Putamen (tissue), 1 donor: ENCODE measurements at places on chromosomes 11 and 22.
A peak's percentile ranks its signal among the peaks of the same experiment; 100 is the strongest.

GRCh38 chr22:43153899-43154298, 2.5 kb downstream of the TSPO start:
- no peak for DNase-seq

- no peak for DNase-seq
Observed at GRCh38 chr11:73194034-73194507, 24.0 kb upstream of the P2RY2 start.

GRCh38 chr11:17395978-17396377, 7.5 kb upstream of the KCNJ11 start:
- DNase-seq: no peak

DNA sequence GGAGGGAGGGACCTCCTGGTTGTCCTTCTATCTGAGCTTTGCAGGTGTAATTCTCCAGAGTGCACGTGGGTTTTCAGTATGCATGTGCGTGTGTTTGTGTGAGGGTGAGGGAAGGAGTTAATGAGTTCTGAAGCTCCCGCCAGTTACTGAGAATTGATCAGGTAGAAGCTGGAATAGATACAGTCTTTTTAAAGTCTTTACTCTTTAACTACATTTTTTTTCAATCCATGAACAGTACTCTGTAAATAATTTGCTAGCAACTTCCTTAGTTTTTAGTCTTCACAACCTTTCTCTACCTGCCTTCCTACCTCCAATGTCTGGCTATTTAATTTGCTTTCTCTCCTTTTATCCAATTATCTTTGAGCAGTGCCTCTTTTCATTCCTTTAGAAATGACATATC, 25.5 kb downstream of the ARHGAP42 start:
- no peak for DNase-seq

DNA sequence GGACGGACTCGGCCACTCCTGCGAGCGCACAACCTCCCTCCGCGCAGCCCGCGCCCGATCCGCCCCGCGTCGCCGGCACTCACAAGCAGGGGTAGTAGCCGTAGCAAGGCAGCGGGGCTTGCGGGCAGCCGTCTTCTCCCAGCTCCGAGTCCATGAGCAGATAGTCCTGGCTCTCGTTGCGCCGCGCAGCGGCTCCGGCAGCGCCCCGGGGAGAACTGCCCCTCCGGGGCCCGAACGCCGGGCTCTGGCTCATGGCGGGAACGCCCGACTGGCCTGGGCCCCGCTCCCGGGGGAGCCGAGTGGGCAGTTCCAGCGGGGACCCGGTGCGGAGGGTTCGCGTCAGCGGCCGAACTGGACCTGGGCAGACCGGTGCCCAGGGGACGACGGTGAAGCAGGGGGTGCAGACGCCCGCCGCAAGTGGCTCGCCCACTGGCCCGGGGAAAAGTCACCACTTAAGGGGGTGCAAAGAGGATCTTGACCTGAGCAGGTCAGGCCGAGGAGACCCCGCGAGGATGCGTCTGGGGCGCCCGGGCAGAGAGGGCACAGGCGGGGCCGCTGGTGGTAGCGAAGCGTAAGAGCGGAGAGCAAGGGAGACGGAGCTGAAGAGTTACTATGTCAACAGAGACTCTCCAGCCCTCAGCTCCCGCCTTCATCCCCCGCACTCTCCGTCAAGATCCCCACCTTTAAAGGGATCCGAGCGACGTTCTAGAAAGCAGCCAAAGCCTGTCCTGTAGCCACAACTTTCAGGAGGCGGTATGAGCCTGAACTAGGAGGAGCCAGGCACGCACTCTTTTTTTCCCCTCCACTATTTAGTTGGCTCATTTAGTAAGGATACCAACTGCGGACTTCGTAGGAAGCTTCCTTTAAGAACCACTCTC, at the start of gene TRPC6:
Gene TRPC6, minus strand, starts transcription at position 757 of the 878 bp plus-strand sequence. Its CDS starts 504 bp downstream, at position 253.
- no peak for DNase-seq

DNA sequence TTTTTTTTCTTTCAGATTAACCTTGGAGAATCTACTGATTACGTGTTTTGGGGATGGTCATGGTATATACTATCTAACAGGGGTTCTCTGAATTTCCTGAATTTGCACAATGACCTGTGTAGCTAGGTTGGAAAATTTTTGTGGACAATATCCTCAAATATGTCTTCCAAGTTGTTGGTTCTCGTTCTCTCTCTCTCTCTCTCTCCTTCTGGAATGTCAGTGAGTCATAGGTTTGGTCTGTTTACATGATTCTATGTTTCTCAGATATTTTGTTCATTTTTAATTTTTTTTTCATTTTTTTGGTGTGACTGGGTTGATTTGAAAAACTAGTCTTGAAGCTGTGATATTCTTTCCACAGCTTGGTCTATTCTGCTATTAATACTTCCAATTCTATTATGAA, 604.0 kb upstream of the ANO3 start:
- DNase-seq: no peak

DNA sequence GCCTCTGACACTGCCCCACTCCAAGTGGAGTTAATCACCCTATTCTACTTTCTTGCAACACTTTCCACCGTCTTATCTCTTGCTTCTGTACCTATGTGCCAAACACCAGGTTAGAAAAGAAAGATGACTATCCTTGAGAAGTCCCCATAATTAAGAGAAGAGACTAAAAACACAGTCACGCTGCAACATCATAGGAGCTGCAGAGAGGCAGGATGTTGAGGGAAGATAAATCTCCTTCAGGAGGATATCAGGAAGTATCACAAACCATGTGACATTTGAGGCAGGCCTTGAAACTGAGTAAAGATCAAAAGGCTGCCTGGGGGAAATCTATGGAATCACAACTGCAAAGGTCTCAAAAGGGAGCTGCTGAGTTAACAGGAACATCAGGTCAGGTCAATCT, 24.8 kb downstream of the GAB2 start:
- DNase-seq: no peak

DNA sequence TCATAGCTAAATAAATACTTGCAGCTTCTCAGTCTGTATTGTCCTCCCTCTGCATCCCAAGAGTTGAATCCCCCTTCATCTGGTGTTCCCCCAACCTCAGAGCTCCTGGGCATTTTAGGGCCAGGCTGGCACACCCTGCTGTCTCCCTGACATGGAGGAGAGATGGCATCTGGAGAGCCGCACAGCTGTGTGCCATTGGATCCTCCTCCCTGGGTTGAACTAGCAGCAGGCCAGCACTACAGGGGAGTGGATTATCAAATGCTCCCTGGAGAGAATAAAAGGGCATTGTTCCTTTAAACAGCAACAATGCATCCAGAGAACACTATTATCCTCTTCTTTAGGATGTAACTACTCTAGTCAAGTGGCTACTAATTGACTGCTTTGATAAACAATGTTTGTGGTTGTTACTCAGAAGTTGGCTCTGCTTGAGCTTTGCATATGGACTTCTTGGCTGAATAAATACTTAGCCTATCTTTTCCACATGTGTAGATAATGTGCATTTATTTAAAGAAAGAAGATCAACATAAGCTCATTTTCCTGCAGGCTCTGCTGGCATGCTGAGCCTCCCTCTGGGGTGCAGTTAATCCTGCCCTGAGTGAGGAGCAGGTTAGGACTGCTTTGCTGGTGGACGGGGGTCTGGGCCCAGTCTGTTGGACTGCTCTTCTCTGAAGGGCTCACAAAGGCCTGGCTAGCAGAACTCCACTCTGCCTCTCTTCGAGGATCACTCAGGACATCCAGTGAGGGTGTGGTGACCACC, 897.2 kb downstream of the TBC1D22A start:
- no peak for DNase-seq

GRCh38 chr22:40597526-40598430, 38.7 kb downstream of the MRTFA start:
- DNase-seq: peak; percentile 6

DNA sequence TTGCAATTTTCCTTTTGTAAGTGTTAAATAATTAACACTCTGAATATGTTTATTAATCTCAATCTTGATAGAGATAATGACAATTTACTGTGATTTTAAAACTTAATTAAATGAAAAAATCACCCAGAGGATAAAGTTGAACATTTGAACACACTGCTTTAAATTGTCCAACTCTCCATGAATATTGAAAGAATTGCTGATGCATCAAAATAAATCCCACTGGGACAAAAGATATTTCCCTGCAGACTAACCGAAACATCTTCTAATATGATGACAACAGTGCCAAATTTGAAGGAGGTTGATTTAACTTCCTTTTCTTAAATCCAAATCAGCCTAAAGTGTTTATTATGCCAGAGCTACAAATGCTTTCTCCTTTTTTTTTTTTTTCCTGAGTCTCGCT, 47.6 kb downstream of the F2 start:
- DNase-seq: no peak

DNA sequence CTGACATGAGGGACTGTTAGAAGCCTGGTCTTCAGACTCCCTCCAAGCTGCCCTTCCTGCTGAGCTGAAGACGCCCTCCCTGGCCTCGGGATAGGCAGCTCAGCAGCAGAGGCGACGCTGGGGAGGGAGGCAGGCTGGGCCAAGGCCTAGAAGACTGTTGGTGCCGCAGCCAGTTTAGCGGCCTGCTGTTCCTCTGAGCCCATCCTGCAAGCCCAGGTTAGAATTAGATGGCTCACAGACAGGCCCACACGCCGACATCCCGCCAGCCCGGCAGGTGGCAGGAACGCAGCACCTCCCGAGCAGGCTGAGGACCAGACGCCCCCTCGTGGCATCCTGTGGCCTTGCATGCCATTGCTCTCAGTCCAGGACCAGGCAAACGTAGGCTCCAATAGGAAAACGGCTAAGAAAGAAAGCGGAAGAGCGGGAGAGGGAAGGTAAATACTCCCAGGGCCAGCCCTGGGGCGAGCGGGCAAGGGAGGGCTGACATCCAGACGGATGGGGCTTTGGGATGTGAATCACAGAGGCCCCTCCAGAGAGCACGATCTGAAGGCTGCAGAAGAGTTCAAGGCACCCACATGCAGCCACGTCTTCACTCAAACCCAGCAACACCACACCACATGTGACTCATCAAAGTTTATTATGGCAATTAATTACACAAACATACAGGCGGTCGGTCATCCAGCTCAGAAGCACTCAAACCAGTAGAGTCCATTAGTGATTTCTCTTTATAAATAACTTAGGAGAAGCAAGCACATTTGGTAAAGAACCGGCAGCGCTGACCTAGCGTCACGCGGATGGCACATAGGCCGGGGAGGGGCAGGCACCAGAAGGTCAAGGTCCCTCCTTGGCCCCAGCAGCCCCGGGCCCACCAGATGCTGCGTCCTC, 27.6 kb downstream of the CD5 start:
- peak; percentile 75 for DNase-seq

DNA sequence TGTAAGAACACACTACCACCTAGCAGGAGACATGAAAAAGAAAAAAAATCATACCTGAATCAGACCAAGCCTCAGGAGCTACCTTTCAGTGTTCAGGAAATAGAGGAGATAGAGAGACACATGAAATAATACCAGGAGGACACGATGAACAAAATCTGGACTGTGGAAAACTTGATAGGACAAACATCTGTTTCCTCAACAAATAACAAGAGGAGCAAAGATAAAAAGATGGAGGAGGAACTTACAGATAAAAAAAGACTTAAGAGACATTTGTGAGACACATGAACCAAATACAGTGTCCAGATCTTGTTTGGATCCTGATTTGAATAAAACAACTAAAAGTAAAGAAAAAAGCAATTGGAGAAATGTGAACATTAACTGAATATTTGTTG, 12.4 kb upstream of the KCNE3 start:
- DNase-seq: no peak
